ENCODE measurements at places on chromosomes 2 and 18.
A peak's percentile ranks its signal among the peaks of the same experiment; 100 is the strongest.

DNA sequence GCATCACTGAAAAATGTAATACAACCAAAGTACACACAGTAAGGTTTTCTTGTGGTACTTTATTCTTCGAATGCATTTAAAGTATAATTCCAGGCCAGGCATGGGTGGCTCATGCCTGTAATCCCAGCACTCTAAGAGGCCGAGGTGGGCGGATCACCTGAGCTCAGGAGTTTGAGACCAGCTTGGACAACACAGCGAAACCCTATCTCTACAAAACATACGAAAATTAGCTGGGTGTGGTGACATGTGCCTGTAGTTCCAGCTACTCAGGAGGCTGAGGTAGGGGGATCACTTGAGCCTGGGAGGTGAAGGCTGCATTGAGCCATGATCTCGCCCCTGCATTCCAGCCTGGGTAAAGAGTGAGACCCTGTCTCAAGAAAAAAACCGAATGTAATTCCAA is 3.9 kb upstream of the TTC39C start:
- DNase-seq = no peak

- no peak for DNase-seq
Measured at GRCh38 chr2:206988884-206989283, 49.6 kb downstream of the CPO start.

- DNase-seq = no peak
Measured at GRCh38 chr2:131094463-131095281, 1.4 kb upstream of the FAM168B start.

- DNase-seq = peak; percentile 42
Measured at GRCh38 chr2:180983468-180984242, 3.2 kb downstream of the UBE2E3 start.

Measured in spinal cord (tissue), 10 donors.